ENCODE measurements at places on chromosomes 3 and 15.

- no peak for DNase-seq
These were observed 27.9 kb upstream of the PLCH1 start for GRCh38 chr3:155772801-155773200.

- DNase-seq: no peak
These were observed 229.9 kb downstream of the IL5RA start for GRCh38 chr3:2880218-2880756.

- DNase-seq: no peak
These were observed 1.0 kb downstream of the DTWD1 start for GRCh38 chr15:49621887-49622286.

DNA sequence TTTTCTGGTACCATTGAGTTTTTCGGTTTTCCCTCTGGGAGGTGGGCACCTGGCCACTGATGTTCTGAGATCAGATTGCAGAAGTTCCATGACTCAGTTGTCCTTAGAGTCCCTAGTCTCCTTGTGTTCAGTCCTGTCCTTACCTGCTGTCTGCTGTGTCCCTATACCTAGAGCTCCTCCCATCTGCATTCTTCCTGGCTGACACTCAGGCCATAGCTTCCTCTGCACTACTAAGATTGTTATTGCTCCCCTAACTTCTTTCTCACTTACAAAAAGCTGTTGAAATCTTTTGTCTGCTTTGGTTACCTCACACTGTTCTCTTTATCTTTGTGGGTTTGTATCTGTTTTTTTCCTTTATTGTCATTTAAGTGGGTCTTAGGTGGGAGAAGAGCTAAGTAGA lies 13.2 kb downstream of the USP3 start:
- no peak for DNase-seq

- DNase-seq: no peak
These were observed 40.3 kb downstream of the FSTL1 start for GRCh38 chr3:120410541-120410940.
